ENCODE measurements at places on chromosomes 6 and 20.

- no peak for DNase-seq
These were observed 12.0 kb downstream of the CSNK2A1 start for GRCh38 chr20:531608-532007.

- no peak for DNase-seq
These were observed 378.8 kb upstream of the ARID1B start for GRCh38 chr6:156398371-156398770.

DNA sequence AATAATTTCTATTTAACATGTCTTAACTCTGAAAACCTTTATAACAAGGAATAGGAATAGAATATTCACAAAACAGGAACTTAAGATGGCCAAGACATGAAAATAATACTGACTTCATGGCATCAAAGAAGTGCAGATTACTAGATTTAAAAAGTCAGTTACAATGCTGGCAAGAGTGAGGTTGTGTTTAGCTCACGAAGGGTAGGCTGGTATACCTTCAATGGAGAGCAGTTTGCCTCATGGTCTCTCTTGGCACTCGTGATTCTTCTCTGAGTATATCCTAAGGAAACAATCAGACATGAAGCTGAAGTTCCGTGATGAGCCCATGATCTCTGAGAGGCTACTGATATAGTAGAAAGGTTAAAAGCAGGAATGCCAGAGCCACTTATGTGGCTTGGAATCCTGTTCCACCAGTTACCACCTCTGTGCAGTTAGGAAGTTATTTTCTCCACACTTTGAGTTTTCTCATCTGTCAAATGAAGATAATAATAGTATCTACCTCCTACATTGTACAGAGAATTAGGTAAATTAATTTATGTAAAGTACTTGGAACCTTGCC lies 7.2 kb downstream of the NCOA7 start:
- DNase-seq = no peak

DNA sequence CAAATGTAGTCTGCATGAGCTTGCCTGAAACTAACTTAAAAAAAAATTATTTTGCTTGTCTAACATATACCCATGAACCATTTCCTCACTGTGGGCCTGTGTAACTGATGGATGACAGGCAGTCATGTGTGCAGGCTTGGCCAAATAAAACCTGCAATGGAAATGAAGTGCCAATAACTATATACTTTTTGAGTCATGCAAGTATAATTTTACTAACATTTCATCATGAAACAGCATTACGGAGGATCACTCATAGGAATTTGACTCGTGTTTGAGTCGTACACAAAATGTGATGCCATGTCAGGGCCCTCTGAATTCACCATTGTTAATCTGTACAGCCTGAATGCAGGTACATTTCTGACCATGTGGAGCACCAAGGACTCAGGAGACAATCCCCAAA lies 46.6 kb downstream of the HDDC2 start:
- no peak for DNase-seq

DNA sequence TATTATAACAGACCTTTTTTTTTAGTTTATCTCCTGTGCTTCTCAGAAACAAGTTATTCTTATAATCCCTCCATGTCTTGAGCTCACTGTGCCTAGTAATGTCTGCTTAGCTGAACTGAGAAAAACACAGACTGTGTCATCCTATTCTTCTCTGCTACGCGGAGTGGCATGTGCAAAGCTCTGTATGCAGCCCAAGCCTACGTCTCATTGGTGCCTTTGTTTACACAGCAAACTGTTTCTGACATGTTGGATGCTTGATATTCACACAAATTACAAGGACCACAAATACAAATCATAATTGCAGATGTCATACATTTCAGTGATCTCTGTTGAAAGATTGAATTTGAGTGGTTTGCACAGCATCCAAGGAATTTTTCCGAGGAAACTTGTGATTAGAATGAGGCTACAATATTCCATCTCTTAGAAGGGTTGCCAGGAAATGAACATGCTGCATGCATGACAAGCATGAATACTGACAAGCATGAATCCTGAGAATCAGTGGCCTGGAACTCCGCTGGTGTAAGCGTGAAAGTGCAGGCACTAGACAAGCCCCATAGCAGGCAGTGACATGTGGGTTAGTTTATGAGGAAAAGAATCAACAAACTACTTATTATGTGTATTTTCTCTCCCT lies 128.4 kb upstream of the SGK1 start:
- no peak for DNase-seq

- DNase-seq = no peak
These were observed 67.1 kb downstream of the NOL4L start for GRCh38 chr20:32517914-32518592.

DNA sequence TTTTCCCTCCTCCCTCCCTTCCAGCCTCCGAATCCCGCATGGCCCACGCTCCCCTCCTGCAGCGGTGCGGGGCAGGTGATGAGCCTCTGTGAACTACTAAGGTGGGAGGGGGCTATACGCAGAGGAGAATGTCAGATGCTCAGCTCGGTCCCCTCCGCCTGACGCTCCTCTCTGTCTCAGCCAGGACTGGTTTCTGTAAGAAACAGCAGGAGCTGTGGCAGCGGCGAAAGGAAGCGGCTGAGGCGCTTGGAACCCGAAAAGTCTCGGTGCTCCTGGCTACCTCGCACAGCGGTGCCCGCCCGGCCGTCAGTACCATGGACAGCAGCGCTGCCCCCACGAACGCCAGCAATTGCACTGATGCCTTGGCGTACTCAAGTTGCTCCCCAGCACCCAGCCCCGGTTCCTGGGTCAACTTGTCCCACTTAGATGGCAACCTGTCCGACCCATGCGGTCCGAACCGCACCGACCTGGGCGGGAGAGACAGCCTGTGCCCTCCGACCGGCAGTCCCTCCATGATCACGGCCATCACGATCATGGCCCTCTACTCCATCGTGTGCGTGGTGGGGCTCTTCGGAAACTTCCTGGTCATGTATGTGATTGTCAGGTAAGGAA lies at the start of gene OPRM1:
Gene OPRM1, plus strand, starts transcription at position 10 of the 612 bp plus-strand sequence. Its CDS starts 305 bp downstream, at position 315.
- peak; percentile 47 for DNase-seq

DNA sequence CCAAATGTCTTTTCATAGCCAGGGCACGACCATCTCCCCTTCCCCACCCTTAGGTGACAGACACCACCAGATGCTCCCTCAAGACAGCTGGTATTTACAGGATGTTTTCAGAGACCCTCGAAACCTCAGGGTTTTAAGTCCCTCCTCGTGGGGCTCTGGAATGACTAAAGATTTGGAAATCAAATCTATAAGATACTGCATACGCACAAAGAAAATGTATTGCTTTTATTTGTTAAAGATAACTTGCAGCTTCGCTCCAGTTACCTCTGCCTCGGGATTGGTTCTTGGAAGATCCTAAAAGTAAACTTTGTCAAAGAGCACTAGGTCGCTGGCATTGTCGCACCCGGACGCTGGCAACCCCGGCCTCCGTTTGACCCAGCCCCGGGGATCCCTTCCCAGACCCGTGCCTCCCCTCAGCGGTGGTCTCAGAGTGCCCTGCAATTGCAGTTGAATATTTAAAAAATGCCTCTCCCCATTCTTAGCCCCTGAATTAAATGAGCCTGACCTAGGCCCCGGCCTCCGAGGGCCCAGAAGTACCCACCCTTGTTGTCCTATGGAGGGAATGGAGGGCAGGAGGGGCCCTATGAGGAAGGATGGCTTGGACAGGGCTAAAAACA lies 7.1 kb downstream of the PAX1 start:
- no peak for DNase-seq

- no peak for DNase-seq
These were observed 18.2 kb downstream of the TRIM26 start for GRCh38 chr6:30194797-30195690.

Measured in stimulated activated CD4-positive, alpha-beta T cell treated with anti-CD3 and anti-CD28 coated beads, Interleukin-4, amount 100 ng/mL, for 1 hour (primary cell).